Lung (tissue), 17 donors: ENCODE measurements at places on chromosomes 1 and 21.

GRCh38 chr1:226881515-226882185 is 11.2 kb downstream of the PSEN2 start:
- DNase-seq = no peak

GRCh38 chr1:103949779-103950178 is 200.1 kb downstream of the AMY1C start:
- no peak for DNase-seq

DNA sequence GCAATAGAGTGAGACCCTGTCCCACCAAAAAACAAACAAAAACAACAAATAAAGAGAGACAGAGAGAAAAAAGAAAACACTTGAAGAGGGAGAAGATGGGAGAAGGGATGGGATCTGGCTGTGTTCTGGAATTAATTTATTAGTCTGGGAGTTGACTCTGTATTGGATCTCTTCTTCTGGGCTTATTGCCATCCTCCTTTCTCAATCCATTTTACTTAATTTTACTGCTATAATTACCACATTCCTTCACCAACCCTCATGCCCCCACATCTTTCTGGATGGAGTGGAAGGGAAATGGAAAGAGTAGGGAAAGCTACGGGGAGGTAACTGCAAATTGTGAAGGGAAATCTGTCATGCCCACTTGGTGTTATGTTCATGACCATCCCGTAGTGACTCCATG is 42.9 kb downstream of the FMN2 start:
- DNase-seq = no peak

DNA sequence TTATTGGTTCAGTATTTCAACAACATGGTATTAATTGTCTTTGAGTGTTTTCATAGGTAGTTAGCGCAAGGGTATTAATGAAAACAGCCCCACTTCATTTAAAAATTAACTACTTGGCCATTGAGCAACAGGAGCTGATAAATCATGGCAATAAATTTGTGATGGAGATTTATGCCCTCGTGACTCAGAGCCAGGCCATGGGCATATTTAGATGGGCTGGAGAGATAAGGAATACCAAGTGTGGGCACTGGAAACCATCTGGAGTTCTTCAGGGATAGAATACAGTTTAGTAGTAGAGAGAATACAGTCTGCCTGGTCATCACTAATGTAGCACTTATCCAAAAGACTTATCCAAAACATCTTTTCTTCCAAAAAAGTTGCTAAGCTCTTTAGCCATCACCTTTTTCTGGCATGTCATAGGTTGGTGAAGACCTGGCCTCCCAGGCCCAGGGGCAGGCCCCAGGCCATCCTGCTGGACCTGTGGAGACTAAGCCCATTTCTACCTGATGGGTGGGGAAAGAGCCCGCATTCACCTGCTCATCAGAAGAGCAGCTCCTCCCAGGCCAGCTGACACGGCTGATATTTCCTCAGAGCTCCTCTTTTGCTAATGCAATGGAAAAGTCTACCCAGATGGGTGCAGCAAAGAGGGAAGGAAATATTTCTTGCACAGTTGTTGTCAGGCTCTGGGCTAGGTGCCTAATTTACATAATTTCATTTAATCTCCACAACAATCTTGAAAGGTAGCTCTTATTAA is 238.0 kb downstream of the TM2D1 start:
- DNase-seq = no peak

- no peak for DNase-seq
Measured at GRCh38 chr1:209406168-209406567, 177.3 kb upstream of the CAMK1G start.

GRCh38 chr1:39026866-39027507 is 837 bp downstream of the NDUFS5 start:
- no peak for DNase-seq

DNA sequence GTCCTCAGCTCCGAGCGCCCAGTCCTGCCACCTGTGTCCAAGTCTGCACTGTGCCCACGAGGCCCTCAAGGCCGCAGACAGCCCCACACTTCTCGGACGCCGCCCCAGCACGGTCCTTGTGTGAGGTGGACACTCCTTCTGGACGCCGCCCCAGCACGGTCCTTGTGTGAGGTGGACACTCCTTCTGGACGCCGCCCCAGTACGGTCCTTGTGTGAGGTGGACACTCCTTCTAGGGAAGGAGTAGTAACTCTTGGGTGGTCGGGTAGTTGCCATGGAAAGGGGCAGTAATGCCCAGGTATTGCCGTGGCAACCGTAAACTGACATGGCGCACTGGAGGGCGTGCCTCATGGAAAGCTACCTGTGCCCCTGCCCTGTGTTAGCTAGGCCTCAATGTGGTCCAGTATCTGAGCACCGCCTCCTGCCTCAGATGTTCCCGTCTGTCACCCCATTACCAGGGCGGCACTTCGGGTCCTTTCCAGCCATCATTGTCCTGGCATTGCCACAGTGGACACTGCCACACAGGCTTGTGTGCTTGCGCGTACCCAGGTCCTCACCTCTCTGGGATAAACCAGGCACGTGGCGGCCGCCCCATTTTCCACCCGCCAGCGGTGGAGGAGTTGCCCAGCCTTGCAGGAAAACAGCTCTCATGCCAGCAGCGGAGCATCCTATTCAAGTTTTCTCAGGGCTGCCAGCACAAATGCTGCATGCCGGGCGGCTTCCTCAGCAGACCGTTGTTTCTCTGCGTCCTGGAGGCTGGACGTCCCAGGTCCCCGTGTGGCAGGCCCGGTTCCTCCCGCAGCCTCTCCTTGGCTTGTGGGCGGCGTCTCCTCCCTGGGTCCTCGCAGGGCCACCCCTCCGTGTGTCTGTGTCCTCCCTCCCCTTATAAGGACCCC is 40.8 kb upstream of the POFUT2 start:
- DNase-seq = no peak

DNA sequence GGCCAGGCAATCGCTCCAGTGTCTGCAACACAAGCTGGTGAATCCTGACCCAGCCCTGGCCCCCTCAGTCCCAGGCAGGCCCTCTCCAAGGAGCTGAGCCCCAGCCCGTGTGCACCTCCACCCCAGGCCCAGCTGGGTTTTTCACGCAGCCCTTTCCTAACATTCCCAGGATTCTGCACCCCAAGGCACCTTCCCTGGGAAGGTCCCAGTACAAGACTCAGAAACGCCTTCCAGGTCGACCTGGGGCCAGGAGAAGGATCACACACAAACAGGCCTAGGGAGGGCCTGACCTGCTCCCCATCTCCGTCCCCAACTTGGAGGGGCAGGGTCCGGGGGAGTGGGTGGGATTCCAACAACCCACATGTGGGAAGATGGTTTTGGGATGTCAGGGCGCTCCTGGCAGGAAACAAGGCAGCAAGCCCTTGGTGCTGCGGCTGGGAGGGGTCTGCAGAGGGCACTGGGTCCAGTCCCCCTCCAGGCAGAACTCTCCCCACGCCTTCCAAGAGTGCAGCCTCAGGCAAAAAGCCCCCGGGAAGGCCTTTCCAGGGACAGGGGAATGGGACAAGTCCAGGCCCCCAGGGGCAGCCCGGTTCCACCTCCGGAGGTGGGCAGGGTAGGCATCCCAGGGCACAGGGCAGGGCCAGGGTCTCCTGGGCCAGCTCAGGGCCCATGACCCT is 58.3 kb downstream of the KCNAB2 start:
- no peak for DNase-seq

- DNase-seq = no peak
Measured at GRCh38 chr21:14825514-14825974, 239.3 kb downstream of the NRIP1 start.

GRCh38 chr1:2213576-2214505 is 14.3 kb upstream of the SKI start:
- DNase-seq = peak; percentile 94

- DNase-seq = no peak
Measured at GRCh38 chr1:113140176-113140575, 67.2 kb downstream of the LRIG2 start.

DNA sequence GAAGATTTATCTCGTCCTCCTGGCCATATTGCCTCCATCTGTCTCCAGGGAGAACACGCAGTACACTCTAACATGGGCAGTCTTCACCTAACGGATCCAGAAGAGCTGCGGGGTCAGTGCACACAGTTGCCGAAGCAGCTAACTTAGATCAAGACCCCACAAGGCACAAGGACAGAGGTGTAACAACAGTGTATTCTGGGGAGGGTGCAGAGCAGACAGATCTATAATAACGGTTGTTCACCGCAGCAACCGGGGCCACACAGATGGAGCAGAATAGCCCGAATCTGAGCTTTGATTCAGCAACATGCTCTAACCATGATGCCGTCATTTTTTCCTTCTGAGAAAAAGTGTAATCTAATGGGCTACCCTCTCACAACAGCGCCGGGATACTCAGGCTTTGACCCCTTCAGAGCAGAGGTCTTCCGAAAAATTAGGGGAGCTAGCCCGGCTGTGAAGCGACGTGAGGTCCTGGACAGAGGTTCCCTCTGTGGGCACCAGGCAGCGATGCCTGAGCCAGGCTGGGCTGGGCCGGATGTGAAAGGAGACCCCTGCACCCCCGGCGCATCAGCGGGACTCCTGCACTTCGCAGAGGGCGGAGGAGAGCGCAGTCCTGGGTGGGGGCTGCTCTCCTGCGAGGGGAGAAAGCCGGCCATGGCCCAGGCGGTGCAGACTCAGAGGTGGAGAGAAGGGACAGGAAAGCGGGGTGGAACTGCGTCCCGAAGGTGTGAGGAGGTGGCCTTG is 57.5 kb downstream of the BCL9 start:
- DNase-seq = peak; percentile 75
